Activated B cell treated with CpG ODN at 0.5 μM for 24 hours (primary cell): ENCODE measurements at places on chromosomes 4 and X.

GRCh38 chrX:29870608-29871007 is 344.8 kb upstream of the MAGEB2 start:
- DNase-seq = no peak

DNA sequence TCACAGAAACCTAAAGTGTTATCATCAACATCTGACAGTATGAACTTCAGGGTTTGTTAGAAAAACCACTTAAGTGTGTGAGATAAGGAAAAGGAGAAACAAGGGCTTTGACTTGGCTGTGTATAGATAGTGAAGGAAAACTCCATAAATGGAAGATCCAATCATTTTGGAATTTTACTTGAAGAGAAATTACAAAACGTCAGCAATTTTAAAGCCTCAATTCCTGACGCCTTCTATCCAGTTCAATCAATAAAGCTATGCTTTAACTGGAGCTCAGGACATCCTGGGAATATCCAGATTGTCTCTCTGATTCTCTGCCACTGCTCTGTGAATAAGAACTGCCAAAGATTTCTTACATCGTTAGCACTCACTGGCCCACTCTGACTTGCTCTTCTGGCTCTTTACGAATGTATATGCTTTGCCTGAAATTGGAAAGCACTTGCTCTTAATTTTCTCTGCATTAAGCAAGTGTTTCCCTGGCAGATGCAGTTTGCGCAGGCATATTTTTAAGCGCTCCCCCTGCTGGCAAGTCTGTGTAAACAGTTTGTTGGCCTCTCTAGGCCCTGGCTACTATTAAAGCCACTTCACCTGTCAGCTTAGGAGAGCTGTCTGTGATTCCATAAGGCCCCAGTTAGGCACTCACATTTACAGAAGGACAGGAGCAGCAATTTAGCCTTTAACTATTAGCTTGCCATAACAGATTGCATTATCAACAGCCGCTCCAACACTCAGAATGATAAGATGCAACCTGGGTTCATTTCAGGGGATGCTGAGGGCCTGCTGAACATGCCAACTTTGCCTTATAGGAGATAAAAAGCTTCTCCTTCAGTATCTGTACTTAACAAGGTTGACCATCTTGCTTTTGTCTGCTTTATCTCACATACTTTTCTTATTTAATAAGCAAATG is 251.4 kb upstream of the DDX53 start:
- DNase-seq = peak; percentile 14

DNA sequence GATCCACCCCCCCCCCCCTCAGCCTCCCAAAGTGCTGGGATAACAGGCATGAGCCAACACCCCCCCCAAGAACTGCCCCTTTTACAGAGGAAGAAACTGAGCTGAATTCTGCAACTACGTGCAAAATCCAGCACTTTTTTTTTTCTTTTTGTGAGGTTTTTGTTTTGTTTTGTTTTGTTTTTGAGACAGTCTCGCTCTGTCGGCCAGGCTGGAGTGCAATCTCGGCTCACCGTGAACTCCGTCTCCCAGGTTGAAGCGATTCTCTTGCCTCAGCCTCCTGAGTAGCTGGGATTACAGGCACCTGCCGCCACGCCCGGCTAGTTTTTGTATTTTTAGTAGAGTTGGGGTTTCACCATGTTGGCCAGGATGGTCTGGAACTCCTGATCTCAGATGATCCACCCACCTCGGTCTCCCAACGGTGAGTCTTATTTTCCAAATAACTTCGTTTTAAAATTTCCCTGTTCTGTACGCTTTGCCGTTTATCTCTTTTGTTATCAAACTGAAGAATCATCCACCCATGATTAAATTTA is 4.9 kb downstream of the CRLF2 start:
- DNase-seq = no peak

DNA sequence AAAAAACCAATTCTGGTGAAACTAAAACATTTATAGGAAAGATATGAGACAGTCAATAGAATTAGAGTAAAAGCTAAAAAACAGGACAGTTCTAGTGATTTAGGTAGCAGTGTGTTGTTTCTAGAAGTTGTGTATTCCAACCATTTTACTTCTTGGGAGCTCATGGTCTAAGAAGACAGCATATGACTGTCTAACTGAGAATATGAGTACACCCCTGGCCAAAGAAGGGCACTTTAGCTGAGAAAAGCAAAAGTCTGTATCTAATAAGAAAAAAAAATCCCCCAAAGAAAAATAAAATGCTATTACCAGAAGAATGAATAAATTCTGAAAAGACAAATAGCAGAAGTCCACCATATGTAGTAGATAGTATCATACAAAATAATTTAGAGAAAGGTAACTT is 26.4 kb downstream of the EREG start:
- DNase-seq = no peak

GRCh38 chr4:33882246-33882990 is 2361.9 kb downstream of the ARAP2 start:
- DNase-seq = no peak

- DNase-seq = no peak
Measured at GRCh38 chr4:179709961-179710624, 2267.9 kb upstream of the AGA start.

DNA sequence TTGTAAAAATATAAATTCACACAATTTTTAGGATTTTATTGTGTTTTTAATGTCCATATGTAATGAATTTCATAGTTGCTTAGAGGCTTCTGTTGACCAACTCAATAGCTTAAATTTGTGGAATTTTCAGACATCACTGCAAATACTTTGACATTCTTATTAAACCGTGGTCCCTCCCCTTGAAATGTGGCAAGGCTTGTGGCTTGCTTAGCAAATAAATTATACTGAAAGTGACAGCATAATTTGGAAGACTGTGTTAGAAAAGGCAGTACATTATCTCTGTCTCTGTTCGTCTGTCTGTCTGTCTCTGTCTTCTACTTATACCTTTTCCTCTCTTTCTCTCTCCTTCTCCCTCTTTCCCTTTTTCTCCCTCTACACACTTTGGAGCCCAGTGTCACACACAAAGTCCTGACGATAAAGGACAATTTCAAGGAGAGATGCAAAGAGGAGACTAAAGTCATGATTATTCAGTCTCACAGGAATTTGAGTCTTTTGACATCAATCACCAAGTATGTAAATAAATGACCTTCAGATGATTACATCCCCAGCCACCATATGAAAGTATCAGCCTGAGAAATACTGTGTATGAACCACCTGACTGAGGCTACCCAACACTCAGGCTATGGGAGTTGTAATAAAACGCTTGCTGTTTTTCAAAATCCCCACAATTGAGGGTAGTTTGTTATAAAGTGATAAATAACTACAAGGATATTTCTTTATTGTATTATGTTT is 21.0 kb upstream of the UGT2B7 start:
- no peak for DNase-seq

GRCh38 chr4:128510850-128511249 is 223.2 kb upstream of the PGRMC2 start:
- DNase-seq = no peak

DNA sequence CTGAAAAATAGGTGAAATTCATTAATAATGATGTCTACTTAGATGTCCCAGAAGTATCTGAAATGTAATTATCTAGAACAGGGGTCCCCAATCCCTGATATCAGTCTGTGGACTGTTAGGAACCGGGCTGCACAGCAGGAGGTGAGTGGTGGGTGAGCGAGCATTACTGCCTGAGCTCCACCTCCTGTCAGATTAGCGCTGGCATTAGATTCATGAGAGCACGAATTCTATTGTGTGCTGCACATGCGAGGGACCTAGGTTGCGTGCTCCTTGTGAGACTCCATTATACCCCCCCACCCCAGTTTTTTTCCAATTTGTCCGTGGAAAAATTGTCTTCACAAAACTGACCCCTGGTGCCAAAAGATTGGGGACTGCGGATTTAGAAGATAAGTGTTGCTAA is 458.8 kb downstream of the CCSER1 start:
- no peak for DNase-seq

GRCh38 chr4:12987284-12987683 is 496.9 kb downstream of the RAB28 start:
- DNase-seq = no peak

GRCh38 chr4:155703486-155704247 is 37.0 kb downstream of the GUCY1A1 start:
- no peak for DNase-seq

DNA sequence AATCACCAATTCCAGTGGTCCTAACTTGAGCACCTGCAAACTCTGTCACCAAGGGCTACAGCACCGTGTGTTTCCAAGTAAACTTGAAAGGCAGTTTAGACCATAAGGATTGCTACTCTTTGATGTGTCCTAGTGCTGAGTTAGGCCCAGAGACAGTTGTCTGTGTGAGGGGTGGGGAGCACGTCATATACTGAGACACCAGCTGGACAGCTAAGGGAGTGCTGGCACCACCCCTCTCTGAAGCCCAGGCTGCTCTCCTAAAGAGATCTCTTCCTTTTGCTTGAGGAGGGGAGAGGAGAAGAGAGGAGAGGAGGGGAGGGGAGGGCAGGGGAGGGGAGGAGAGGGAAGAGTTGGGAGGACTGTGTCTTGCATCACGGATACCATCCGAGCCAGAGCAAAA is 218.7 kb upstream of the TACR3 start:
- no peak for DNase-seq

DNA sequence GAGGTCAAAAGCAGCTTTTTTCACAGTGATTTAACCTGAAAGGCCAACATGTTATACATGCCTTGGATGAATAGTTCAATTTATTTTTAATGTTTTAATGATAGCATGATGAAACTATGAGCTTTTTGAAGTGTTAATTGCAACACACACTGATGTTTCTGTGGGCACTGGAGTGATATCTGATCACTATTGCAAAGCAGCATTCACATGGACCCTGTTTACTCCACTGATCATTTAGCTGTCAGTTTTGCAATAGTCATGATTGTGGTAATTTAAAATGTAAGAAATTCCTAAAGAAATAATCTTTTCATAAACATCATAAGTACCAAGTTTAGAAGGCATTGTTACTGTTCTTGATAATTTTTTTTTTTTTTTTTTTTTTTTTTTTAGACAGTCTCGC is 74.1 kb downstream of the ARSJ start:
- DNase-seq = no peak

DNA sequence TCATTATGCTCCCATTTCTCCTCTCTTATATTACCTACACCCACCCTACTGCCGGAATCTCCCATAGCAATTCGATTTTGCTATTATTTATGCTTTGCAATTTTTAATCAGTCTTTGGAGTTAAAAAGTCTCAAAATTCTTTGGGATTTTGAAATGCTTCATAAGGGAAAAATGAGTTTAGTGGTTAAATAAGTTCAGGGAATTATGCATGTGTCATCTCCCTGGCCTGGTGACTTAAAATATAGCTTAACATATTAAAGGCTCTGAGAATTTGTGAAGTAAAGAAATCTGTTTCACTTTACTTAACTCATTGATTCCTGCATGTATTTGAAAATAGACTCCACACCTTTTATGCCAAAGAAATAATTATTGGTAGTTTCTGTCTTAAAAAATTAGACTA is 185.1 kb upstream of the DIPK2B start:
- no peak for DNase-seq

DNA sequence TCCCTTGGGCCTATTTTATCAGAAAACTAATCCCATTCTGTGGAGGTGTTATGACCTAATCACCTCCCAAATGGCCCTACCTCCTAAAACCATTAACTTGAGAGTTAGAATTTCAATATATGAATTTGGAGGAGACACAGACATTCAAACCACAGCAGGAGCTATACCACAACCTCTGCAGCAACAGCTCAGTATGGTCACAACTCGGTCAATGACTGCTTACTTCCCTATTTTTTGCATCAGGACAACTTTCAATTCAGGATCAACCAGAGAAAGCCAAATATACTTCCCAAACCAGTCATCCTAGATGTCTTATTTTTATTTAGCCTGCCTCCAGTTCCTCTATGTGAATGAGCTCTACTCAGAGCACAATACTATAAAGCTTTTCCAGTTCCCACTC is 11.3 kb upstream of the SMARCA5 start:
- DNase-seq = no peak

- no peak for DNase-seq
Measured at GRCh38 chr4:114077610-114078009, 98.2 kb upstream of the ARSJ start.

- no peak for DNase-seq
Measured at GRCh38 chr4:74202062-74202586, 44.2 kb downstream of the MTHFD2L start.

DNA sequence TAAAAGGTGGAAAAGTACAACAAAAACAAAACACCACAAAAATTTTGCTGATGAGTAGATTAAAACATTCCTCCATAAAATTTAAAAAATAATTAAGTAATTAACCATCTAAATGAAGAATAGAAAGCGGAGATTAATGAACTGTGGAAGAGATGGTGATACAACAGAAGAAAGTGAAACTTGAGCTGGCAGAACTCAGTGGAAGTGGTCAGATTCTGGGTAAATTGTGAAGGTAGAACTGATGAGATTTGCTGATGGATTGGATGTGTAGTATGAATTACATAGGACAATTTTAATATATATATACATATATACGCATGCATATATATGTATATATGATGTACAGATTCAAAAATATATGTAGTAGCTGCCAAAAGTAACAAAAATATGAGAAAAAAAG is 73.9 kb downstream of the AMOT start:
- DNase-seq = no peak

- DNase-seq = no peak
Measured at GRCh38 chr4:45062935-45063545, 336.7 kb upstream of the GNPDA2 start.

- DNase-seq = no peak
Measured at GRCh38 chr4:38743866-38744265, 38.9 kb downstream of the TLR10 start.

- DNase-seq = no peak
Measured at GRCh38 chr4:22670956-22671355, 21.8 kb upstream of the GBA3 start.

- DNase-seq = no peak
Measured at GRCh38 chrX:56397636-56398035, 165.5 kb downstream of the KLF8 start.

- no peak for DNase-seq
Measured at GRCh38 chr4:47050761-47051725, 19.7 kb downstream of the GABRB1 start.

GRCh38 chrX:129235903-129236302 is 287.4 kb downstream of the SMARCA1 start:
- DNase-seq = no peak

DNA sequence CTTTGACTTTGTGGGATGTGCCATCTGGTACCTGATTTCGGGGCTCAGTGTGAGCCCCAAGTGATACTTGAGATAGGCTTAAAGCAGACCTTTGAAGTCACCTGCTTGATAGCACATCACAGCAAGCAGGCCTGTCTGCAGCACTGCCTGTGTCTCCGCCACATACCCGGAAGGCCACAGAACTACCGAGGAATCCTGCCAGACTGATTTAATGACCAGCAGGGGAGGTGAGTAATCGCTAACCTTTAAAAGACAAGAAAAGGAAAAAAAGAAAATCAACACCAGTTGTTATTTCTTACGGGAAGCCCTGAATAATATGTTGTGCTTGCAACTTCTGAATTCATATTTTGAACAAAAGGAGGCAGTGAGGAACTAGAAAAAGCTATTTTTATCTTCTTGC is 6.8 kb downstream of the PTCHD1 start:
- no peak for DNase-seq

DNA sequence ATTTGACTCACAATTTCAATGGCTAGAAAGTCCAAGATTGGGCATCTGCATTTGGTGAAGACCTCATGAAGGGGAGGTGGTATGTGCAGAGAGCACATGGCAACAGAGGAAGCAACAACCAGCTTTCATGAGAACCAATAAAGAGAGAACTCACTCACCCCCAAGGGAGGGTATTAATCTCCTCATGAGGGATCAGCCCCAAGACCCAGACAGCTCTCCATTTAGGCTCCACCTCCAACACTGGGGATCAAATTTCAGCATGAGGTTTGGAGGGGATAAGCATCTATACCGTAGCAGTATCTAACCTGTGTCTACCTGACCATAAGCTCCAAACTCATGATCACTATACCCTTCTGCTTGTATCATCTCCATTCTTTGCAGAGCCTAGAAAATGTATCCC is 9.3 kb upstream of the TBC1D19 start:
- no peak for DNase-seq
